Motor neuron (in vitro differentiated cells): ENCODE measurements at places on chromosomes 6 and 20. TPM values are rescaled to one million over a fixed set of nuclear protein-coding genes. Genes with fewer than 3 reads are reported as not detected.

DNA sequence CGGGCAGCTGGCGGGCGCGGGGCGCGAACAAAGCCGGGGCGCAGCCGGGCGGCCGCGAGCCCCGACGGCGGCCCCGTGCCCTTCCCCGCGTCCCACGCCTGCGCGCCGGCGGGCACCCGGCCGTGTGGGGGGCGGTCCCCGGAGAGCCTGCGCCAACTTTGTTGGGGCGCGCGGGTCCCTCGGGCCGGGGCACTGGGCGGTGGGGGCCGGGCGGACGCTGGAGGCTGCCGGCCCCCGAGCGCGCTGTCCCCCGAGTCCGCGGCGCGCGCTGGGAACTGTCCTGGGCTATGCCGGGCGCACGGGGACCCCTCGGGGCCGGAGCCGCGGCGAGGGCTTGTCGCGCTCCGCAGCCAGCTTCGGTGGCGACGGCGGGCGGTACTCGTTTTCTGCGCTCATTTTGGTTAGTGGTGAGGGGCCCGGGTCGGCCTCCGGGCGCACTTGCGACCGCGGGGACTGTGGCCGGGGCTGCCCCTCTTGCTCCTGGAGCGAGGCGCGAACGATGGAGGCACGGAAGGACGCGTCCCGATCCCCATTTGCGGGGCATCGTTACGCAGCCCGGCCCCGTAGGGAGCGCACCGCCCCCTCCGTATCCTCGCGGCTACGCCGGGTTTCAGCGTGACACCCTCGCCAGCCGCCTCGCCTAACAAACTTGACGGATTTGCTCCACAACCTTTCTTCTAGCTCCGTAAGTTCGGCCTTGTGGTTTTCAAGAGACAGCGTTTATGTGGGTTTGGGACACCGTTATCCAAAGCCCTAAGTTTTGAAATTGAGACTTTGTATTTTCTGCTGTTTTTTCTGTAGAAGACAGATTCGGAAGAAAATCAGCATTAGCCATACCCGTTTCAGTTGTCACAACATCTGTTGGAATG is 622 bp downstream of the SS18L1 start:
- peak; percentile 19 for ATAC-seq

GRCh38 chr6:1024587-1024986 is 287.3 kb upstream of the FOXQ1 start:
- ATAC-seq: peak; percentile 38

The HDGFL1 gene
- 0.45 and 1.5 TPM in 2 replicates for total RNA-seq

The CCM2L gene
- total RNA-seq: 1.0 and 1.4 TPM in 2 replicates
